Activated CD8-positive, alpha-beta memory T cell treated with anti-CD3 and anti-CD28 coated beads for 1 hour (primary cell): ENCODE measurements at places on chromosomes 1 and 21.

DNA sequence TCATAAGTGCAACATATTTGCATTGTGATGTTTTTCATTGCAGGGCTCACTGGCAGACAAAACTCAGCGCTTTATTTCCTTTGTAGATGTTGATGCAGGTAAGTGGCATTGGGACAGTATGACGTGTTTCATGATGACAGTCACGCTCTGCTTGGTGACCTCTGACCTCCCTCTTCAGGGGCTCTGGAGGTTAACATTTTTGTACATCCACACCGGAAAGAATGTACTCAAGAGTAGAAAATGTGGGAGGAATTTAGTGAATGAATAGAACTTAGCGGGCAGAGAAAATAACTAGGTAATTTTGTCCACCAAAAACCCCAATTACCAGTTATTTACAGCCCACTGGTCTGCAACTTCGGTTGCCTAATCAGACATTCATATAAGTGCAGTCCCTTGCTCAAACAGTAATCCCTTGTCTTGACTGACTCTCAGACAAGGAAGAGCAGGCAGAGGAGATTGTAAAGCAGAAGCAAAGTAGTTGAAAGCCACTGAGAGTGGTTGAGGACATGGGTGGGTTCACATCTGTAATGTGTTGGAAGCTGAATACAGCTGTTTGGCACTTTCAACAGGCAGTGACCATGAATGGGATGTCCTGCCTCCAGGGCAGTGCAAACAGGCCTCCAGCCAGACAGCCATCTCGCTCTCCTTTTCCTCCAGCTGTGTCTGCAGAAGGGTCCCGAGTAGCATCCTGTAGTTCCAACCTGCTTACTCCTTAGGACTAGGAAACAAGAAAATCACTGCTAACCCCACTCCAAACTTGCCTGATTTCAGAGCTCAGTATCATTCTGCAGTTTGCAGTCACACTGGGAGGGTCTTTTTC, 188.9 kb downstream of the NRIP1 start:
- DNase-seq, result no peak

GRCh38 chr1:211352985-211353515, 26.4 kb downstream of the TRAF5 start:
- no peak for DNase-seq

DNA sequence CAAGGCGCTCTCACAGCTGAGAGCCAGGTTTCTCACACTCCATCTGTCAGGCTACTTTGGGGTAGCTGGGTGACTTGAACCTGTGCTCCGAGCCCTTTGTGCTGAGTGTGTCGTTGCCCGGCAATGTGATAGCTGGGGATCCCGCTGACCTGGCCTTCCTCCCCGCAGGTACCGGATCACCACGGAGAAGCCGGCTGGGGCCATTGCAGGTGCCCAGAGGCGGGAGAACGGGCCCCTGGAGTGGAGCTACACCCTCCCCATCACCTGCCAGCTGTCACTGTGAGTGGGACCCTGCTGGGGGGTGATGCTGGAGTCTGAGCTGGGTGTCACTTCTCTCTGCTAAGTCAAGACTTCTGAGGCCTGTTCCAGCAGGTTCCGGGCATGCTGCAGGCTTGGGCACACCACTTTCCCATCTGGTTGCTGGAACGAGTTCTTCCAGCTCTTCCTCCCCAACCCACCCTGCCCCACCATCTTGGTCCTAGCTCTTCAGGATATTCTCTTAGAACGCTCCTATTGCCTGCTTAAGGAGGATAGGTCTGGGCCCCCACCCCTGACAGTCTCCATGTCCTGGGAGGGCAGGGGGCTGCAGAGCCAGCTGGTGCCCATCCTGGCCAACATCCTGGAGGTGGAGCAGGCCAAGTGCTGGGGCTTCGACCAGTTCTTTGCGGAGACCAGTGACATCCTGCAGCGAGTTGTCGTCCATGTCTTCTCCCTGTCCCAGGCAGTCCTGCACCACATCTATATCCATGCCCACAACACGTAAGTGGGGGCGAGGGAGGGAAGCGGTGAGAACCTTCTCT, 7.5 kb downstream of the IKBKE start:
- no peak for DNase-seq

DNA sequence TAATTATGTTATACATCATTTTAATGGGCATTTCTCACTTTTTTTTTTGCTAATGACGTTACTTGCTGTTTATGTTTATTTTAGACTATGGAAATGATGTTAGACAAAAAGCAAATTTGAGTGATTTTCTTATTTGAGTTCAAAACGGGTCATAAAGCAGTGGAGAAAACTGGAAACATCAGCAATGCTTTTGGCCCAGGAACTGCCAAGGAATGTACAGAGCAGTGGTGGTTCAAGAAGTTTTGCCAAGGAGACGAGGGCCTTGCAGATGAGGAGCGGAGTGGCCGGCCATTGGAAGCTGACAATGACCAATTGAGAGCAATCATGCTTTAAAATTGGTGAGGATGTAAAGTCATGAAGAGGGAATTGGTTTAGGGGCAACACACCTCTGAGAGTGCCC, 32.1 kb upstream of the KCNE2 start:
- no peak for DNase-seq

DNA sequence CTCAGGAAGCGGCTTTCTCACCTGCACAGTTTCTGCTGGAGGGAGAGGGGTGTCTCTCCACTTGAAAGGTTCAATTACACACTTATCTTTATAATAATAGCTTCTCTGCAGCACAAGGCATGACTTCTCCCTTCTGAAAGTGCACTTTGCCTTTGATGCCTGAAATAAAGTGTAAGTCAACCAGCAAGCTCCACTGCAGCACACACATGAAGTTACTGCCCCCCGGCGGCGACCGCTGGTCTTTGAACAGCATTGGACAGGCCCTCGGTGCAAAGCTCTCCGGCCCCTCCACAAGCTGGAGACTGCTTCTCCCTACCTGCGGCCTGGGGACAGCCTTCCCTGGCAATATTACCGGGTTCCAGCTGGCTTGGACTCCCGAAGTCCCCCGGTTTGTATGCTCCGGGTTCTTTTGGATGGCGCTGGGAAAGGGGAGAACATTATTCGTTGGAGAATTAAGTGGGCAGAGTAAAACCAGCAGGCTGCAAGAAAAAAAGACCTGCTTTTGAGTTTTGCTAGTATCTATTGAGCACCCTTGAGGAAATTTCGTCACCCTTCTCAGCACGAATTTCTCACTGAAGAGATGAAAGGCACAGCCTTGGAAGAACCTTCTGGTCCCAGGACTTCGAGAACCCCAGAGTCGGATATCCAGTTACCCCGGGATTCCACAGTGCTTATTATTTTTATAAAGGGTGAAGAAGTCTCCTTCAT, 11.8 kb downstream of the RCAN1 start:
- peak; percentile 36 for DNase-seq
